ENCODE measurements at places on chromosomes 13 and 19. TPM values are rescaled to one million over a fixed set of nuclear protein-coding genes. Genes with fewer than 3 reads are reported as not detected.

The LPAR6 gene
- 27.2 TPM for total RNA-seq

DNA sequence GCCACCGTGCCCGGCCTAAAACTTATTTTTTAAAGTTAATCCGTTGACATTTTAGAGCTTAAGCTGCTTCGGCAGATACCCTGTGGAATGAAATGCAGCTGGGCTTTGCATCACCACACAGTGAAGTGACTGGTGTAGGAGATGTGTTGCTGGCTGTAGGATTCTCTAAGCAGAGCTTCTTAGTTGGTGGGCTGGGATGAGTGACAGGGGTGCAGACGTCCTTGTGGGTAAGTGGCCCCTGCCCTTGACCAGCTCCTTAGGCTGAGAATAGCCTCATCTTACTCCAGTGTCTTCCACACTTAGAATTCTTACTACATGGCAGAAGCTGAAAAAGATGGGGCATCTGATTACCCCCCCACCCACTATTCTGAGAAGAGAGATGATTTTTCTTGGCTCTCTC, 11.6 kb downstream of the GATAD2A start:
- no peak for DNase-seq

The RBM42 gene
- total RNA-seq, result 76.0 TPM

The SERPINE3 gene
- total RNA-seq, result not detected

The ZSCAN1 gene
- 4.8 TPM for total RNA-seq

DNA sequence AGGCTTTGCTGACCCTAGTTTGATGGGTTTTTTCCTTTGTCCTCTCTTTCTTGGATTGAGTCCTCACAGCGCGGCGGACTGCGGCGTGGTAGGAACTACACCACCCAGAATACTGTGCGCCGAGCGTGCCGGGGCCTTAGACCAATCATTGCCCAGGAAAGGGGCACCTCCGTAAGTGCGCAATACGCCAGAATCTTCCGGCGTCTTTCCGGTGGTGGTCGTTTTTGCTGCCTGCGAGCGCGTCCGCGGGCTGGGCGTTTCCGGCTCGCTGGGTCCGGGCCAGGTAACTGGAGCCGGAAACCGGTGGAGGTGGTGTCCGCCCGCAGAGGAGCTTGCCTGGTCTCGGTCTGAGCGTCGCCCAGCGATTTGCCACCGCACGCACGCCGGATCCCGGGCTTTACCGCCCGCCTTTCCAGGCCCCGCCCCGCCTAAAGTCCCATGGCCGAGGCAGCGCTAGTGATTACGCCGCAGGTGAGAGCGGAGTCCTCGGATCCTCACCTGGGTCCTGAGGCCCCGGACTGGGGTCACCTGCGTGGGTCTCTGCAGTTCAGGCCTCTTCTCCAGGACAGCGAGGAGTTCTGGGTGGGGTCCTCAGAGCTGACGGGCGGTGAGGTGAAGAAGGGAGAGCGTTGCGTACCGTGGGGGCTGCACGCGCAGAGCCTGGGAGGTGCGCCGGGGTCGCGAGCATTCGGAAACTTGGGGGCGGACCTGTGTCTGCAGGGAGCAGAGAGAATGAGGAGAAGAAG, at the start of gene ZNF549:
TSS of gene ZNF549 (plus strand) at position 221 of the 746 bp plus-strand sequence. CDS start at position 439, 218 bp downstream.
- DNase-seq, result peak; percentile 80

DNA sequence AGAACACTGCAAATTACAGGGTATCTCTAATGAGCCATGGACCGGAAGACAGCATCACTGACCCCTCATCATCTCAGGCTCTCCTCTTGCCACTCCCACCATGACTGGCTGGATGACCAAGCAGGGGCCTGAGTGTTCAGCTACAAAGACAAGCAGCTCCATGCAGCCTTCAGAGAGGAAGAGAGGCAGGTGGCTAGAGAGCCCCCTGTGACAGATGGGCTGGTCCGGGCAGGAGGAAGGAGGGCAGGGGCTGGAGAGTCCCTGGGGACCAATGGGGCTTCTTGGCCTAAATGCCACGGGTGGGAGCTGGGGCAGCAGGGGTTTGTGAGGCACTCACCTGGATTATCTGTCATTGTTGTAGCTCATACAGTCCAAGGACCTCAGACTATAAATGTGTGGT, 12.8 kb upstream of the RASA3 start:
- DNase-seq, result no peak

DNA sequence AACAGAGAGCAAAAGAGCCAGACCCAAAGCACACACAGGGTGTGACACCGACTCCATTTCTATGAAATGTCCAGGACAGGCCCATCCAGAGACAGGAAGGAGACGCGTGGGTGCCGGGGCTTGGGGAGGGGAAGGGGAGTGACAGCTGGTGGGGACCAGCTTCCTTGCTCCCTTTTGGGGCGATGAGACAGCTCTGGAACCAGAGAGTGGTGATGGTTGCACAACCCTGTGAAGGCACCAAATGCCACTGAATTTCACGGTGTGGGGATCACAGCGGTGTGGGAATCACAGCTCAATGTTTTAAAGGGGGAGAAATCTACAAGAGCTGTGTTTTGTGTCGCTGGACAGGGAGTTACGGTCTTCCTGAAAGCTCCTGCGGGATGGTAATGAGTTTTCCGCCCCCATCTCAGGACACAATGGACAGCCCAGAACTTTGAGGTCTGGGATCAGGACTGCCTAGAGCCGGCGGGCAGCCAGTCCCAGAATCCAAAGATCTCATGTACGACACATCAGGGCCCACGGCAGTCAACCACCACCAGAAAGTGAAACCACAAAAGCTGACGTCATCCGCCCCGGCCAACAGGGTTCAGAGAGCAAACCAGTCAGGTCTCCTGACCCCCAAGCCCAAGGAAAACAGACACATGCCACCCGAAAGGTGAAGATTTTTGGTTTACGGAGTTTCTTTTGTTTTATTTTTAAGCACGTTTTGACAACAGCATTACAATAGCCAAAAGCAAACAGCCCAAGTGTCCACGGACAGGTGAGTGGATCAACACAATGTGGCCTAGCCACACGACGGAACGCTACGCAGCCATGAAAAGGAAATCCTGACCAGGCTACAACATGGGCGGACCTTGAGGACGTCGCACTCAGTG, 7.3 kb downstream of the SGTA start:
- no peak for DNase-seq

GRCh38 chr13:24505756-24506155, 6.8 kb downstream of the PARP4 start:
- no peak for DNase-seq

DNA sequence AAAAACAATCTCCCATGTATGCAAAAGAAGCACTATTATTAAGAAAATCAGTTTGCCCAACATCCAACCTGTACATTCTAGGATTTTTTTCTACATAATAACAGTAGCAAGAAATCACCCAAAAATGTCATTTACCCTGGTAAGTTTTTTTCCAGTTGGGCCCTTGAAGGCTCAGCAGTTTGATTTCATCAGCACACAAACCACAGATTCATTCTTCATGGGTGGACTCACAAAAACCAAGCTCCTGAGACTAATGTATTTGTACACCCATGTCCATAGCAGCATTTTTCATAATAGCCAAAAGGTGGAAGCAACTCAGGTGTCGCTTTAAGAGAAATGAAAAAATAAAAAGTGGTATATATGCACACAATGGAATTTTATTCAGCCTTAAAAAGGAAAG, 210.1 kb downstream of the TBC1D4 start:
- DNase-seq, result no peak

GRCh38 chr19:15866636-15867035, 31.2 kb downstream of the CYP4F2 start:
- DNase-seq, result no peak

DNA sequence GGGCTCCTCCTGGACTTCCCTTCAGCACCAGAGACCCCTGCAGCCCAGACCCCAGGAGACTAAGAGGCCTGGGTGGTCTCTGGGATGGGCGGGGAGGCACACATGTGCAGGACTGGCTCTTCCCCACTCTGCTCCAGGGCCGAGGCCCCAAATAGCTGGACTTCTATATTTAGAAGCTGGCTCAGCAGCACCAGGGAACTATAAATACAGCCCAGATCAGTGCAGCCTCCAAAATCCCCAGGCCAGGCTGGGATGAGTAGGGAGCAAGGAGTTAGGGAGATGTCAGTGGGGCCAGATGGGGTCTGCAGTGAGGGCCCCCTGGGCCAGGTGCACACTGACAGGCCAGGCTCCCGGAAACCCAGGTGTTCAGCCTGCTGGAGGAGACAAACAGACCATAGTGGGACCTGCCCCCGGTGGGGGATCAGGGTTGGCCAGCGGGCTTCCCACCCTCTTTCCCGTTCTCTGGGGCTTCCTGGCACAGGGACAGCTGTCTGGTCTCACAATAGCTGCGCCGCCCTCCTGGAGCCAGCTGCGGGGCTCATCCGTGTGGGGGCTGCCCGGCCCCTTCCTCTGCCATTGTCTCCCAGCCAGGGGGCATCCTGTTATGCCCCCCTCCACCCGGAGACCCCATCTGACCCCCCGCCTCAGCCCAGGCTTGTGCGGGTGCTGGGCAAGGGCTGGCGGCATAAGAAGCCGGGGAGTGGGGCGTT, 5.5 kb upstream of the ADGRE5 start:
- DNase-seq, result no peak

DNA sequence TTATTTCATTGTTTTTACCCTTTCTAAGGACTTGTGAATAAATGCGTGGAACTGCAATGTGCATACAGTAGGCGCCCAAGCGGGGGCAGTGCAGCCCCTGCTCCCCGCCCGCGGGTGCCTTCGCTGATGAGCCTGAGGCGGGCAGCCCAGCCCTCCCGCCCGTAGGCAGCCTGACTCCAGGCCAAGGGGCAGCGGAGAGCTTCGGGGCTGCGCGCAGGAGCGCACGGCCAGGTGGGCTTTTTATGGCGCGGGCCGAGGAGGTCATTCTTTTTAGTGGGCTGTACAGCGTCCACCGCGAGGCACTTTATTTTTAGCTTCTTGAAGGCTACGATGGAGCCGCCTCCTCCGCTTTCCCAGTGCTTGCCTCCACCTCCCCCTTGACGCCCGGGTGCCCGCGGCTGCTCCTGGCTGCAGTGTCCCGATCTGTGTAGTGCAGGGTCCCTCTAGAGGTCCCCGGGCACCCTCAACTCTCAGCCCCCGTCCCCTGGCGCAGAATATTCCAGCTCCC, 60.5 kb downstream of the CCNE1 start:
- no peak for DNase-seq

DNA sequence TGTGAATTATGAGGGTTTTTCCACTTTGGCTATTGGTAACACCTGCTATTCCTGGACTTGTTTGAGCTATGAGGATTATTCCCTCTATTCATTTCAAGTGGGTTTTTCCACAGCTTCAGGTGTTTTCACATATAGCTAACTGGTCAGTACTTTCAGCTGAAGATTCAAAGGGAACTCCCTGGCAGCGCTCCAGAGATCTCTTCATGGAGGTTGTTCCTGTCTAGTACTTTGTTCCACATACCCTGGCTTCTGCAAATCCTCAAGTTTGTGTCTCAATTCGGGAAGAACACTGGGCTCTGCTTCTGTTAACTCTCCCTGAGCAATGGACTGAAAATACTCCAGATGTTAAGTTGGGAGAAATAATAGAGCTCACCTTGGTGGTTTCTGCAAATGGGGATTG, 5.6 kb upstream of the ZNF607 start:
- no peak for DNase-seq

- DNase-seq, result no peak
These were observed 2.8 kb upstream of the SHC2 start for GRCh38 chr19:463483-464207.

DNA sequence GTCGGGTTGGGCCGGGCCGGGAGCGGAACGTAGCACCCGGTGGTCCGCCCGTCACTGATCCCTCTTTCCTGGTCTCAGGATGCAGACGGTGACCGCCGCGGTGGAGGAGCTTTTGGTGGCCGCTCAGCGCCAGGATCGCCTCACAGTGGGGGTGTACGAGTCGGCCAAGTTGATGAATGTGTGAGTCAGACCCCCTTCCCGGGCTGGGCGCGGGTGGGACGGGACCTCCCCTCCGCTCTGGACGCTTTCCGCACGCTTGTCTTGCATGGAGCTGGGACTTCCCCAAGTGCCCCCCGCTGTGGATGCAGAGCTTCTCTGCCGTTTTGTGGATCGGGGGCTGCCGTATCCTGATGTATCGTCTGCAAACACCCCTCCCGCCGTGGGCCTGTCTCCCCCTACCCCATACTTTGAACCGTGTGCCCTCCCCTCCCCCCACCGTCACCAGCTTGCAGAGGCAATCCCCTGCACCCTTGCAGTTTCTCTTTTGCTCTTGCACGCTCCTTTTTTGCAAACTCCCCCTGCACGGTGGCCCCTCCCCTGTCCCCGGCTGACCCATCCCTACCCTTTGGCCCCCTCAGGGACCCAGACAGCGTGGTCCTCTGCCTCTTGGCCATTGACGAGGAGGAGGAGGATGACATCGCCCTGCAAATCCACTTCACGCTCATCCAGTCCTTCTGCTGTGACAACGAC, 669 bp downstream of the GADD45B start:
- no peak for DNase-seq

DNA sequence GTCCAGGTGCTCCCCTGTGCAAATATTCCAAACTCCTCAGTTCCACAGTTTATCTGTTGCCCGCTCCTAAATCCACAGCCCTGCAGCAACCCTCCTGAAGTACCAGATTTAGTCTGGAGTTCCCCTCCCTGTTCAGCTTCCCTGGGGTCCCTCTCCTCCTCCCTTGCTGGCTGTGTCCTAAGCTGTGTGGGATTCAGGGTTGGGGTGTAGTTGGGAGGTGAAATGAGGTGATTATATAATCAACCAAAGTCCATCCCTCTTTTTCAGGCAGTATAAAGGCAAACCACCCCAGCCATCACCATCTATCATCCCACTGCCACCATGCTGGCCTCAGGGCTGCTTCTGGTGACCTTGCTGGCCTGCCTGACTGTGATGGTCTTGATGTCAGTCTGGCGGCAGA, at the start of gene CYP2A13:
TSS of gene CYP2A13 (plus strand) at position 301 of the 400 bp plus-strand sequence. CDS start at position 322, 21 bp downstream.
- DNase-seq, result no peak

The SIGLEC5 gene
- total RNA-seq, result not detected

DNA sequence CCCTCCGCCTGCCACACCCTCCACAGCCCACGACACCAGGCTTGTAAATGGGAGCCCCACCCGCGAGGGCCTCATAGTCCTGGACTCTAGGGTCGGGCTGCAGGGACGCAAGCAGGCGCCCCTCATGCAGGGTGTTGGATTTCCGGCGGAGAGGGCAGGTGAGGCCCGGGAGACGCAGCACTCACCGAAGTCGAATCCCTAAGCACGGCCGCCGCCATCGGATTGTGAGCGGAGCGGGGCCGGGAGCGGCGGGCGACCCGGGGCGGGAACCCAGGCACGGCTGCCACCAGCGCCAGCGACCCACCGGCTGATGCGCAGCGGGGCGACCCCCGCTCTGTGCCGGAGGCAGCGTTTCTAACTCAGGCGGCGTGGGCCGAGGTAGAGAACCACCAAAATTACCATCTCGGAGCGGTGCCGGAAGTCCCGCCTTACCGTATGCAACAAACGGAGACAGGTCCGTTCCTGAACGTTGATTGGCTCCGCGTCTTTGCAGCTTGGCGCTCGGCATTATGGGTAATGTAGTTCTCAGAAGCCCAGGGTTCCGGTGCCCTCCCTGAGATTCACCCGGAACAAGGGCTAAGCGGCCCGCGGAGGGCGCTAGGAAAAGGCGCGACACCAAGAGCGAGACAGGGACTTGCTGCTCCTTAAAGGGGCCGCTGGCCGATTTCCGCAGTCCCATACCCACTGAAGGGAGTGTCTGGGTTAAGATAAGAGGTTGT, at the start of gene ZNF416:
TSS of gene ZNF416 (minus strand) at position 425 of the 719 bp plus-strand sequence. CDS start at position 218, 207 bp downstream.
- DNase-seq, result peak; percentile 88

- DNase-seq, result no peak
These were observed 1.4 kb downstream of the RASA3 start for GRCh38 chr13:114130837-114131582.
